Mucosa of gallbladder (tissue), 1 donor: ENCODE measurements at places on chromosomes 2 and 18.
A peak's percentile ranks its signal among the peaks of the same experiment; 100 is the strongest.

DNA sequence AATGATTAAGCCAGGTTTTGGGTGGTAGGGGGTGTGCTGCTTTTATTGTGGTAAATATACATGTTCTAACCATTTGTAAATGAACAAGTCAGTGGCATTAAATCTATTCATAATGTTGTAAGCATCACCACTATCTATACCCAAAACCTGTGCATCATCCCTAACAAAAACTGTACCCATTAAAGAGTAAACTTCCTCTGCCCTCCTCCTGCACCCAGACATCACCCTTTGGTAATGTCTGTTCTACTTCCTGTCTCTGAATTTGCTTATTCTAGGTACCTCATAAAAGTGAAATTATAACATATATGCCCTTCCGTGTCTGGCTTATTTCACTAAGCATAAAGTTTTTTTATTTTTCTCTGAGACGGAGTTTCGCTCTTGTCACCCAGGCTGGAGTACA is 14.1 kb downstream of the RIF1 start:
- no peak for DNase-seq

- DNase-seq = no peak
These were observed 18.0 kb downstream of the PAX3 start for GRCh38 chr2:222280795-222281194.

DNA sequence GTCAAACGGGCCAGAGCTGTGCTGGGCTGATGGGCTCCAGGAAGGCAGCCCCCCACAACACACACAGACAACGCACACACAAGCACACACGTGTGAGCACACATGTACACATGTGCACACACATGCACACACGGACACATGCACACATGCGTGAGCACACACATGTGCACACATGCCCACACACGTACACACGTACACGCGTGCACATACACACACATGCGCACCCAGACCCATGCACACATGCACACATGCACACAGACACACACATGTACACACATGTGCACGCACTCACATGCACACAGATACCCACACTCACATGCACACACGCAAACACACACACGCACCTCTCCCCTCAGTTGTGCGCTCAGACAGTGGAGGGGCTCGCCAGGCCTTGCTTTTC is 31.2 kb upstream of the HPCAL1 start:
- DNase-seq = no peak

GRCh38 chr2:1601471-1602277 is 142.6 kb downstream of the PXDN start:
- DNase-seq = no peak

DNA sequence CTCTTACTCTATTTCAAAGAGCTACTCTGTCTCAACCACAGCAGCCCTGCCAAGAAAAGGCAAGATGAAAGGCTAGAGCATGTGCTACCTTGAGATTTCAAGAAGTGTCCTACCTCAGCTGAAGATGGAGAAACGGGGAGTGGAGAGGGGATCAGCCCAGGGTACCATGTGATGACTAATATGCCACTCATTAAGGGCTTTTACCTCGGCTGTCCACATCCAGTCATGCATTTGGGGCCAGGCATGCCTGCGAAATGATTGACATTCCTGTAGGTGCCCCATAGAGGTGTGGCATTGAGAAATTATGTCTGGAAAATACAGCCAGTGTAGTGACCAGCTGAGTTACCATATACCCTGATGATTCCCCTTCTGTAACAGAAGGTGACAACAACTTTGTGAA is 96.1 kb downstream of the NRP2 start:
- DNase-seq = no peak

GRCh38 chr2:86026744-86027065 is 79.0 kb downstream of the POLR1A start:
- no peak for DNase-seq

GRCh38 chr18:24126155-24126961 is 12.5 kb upstream of the CABYR start:
- DNase-seq = no peak

DNA sequence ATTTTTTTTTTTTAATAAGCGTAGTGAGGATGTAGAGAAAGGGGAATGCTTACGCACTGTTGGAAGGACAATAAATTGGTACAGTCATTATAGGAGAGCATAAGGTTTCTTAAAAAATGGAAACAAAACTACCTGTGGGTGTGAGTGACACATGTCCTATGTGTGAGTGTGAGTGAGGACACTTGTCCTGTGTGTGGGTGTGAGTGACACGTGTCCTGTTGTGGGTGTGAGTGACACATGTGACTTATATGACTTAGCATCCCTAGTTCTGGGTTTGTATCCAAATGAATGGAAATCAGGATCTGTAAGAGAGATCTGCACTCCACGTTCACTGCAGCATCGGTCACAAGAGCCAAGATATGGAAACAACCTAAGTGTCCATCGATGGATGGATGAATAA is 91.8 kb downstream of the CBLN2 start:
- no peak for DNase-seq

DNA sequence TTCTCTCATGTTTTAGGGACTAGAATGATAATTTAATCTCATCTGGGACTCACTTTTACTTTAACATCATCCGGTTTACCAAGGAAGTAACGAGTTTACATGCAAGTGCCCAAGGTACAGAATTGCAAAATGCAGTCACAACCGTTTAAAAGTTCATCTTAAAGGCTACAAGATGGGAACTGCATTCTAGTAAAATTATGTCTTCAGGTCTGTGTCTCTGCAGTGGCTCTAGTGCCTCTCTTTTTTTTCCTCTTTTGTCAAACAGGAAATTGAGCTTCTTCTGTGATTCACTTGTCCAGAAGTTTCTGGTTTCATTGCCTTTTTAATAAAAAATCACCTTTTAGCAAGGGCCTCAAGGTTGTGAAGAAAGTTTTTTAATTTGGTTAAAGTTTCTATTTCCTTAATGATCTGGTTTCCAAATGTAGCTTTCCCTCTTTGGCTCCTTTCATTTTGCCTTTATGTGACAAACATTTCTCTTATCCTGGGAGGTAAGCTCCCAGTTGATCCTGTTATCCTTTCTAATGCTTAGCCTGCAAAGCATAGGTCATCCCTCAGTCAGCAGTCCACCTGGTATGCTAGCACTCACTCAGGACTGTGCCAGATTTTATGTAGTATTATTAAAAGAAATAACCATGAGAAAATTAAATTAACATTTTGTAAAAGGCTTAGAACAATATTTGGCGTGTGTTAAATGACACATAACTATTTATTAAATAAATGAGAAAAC is 2.4 kb downstream of the GLS start:
- no peak for DNase-seq

GRCh38 chr2:290090-290722 is 2.3 kb upstream of the ALKAL2 start:
- peak; percentile 79 for DNase-seq

- no peak for DNase-seq
These were observed 22.2 kb downstream of the HK2 start for GRCh38 chr2:74856004-74856578.

GRCh38 chr2:169739351-169739750 is 5.7 kb downstream of the KLHL23 start:
- no peak for DNase-seq

DNA sequence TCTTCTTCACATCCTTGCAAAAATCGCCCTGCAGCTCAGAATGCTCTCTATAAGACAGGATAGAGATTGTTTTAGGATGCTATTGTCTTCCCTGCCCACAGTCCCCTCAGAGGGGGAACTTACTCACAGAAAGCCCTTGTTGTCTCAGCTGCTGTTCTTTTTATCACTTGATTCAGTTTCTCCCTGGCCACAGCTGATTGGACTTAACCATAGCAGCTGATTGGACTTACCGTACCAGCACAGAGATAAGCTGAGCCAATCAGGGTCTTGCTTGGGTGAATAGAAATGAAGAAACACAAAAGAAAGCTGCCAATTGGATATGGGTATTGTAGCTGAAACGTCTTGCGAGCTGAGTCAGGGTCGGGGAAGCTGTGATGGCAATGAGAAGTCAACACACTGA is 194.2 kb upstream of the MEX3C start:
- DNase-seq = no peak

DNA sequence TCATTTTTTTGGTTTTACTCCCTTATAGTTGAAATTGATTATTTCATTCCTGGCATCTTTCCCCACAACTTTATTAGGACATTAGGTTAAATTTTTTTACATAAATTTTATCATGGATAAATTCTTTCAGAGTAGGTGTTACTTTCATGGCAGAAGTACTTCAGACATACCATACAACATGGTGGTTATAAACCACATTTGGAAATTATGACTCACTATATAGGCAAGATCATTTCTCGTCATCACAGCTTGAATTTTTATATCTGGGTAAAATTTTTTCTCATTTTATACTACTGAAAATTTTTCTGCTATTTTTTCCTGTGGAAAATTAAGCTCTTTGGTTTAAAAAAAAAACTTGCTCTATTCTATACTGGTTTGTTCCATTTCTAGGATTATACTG is 111.9 kb upstream of the COL5A2 start:
- DNase-seq = no peak

DNA sequence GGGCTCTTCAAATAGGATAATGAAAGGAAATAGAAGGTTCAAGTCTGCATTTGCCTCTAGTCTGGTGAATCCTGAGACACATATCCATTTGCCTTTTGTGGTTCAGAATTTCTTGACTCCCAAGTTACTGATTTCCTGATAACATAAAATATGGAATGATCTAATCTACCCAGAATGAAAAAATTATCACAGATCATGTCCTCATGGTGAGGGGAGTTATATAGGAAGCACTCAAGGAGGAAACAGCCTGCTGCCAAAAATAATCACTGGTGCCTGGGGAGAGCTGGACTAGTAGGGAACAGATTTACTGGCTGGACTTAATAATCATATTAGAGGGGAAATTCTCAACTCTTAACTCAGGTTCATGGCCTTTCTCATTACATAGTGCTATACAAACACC is 95.5 kb upstream of the STK17B start:
- no peak for DNase-seq

DNA sequence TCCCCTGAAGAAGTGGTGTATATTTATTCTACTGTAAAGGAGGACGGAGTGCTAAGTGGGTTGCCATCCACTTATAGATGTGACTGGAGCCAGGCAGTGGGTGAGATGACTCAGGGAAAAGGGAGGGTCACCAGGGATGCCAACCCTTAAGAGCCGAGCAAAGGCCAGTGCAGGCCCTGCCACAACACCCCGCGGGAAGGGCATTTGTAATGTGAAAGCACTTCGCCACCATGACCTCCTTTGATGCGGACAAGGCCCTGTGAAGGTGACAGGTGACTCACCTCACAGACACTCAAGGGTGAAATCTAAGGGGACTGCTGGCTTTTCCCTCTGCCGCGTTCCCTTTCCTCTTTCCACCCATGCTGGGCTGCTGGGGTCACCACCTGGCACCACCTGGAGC is 50.2 kb upstream of the MRPL33 start:
- DNase-seq = no peak

- peak; percentile 47 for DNase-seq
These were observed 7.4 kb downstream of the NFATC1 start for GRCh38 chr18:79402977-79403722.

DNA sequence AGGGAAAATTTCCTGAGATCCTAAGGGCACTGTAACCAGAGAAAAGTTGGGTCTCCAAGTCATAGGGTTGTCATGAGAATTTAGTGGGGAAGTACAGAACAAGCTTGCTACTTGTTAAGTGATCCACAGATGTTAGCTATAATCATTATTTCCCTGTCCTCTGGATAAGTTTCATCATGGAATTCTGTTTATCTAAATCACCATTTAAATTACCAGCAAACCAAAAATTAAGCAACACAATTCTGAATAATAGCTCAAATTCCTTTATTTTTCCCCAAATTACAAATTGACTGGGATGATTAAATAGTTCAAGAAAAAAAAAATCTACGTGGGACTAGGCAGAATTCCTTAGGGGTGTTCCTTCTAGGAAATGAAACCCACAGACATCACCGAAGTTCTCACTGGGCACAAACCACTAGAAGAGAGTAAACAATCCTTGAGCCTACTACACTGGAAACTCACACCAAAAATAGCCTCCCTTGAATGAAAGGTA is 159.5 kb downstream of the COL6A3 start:
- DNase-seq = no peak

DNA sequence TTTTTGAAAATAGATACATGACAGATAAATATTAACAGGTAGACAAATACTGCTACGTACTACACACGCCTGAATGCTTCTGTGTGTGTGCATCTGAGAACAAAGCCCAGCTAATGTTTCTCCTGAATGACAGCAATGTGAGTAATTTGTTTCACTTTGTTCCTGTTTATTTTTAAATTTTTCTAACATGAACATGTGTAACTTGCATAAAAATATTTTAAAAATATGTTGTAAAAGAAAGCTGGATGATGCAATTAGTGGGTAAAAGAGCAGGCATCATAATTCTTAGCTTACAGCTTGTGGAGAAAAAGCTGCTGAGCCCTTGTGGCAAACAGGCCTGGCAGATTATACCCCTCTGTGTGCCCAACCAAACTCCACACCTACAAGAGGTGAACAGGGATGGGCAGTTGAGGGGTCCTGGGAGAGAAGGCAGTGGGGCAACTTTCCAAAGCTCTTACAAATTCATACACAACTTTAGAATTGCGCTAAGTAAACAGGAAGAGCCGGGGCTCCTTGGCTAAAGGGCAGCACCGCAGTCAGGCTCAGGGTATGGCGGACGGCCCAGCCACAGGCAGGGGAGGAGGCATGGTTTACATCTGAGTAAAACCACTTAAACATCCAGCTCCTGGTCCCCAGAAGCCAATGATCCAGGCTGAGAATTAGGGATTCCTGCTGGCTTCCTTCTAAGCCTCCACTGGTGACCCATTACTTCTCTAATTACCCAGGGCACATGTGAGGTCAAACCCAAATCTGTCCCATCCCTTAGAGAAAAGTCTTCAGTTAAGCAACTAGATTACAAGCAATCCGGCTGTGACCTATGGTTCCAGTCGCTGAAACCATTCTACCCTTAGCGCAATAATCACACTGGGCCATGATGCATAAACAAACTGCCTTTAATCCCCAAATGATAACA is 14.0 kb downstream of the PXDN start:
- peak; percentile 35 for DNase-seq

DNA sequence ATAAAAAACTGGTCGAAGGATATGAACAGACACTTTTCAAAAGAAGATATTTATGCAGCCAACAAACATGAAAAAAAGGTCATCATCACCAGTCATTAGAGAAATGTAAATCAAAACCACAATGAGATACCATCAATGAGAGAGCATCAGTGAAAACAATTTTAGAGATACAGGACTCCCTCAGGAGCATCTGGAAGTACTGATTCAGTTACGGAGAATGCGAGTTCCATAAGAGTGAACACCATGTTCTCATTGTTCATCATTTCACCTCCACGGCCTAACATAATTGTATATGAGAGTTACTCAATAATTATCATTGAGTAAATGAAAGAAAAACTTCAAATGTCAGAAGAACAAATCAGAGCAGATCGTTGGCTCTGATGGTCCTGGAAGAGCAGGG is 140.9 kb upstream of the TANK start:
- no peak for DNase-seq

DNA sequence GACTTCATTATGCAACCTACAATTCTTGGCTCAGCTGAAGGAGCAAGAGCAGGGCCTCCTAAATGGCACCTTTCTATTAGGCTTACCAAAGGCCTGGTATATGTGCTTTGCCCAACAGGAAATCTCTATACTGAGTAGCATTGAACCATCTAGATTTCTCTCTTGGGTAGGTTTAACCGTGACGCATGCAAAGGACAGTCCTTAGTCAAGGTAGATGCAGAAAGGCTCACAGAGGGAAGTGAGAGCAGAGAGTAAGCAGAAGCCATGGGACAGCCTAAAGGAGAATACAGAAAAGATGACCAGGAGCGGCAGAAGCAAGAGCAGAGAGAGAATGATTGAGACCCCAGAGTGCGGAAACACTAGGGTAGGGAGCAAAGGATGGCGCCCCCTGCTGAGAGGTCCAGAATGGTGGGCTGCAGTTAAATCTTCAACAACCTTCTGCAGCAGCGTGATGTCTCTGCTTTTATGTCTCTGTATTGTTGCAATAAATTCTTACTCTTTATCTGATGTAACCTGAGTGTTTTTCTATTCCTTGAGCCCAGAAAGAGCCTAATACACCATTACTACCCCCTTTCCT is 4.7 kb upstream of the OSBPL1A start:
- no peak for DNase-seq
